ENCODE measurements at places on chromosomes 5 and 9.
A peak's percentile ranks its signal among the peaks of the same experiment; 100 is the strongest.

GRCh38 chr5:159826351-159827214, 89.7 kb upstream of the ADRA1B start:
- DNase-seq, result no peak

DNA sequence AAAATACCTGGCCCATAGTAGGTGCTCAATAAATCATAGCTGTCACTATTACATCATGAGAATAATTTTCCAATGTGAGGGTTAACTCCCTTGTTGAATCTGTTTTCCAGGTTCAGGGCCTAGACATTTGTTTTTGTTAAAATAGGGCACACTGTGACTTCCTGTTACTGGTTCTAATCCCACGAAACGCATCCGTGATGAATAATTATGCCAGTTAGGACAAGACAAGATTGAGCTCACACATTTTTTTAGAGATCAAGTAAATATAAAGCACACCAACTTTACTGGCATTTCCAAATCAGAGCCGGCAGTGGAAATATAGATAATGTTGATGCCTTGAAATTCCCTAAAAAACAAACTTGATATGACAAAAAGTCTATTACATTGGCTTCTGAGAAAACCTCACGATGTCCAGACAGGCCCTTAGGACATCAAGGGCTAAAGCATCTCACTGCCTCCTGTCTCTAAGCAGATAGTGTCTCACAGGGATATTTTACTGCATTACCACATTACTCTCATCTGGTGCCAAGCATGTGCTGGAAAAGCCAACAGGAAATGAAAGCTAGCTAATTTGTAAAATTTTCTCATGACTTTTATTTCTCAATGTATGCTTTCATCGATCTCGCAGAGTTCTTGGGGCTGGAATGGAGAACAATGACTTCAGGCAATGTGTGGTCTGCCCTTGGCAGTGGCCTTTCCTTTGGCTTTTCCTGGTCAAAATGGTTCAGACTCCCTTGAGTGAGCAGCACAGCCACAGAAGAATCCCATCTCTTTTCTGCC, 414.3 kb upstream of the PAPPA start:
- DNase-seq, result no peak

- no peak for DNase-seq
Measured at GRCh38 chr5:39801306-39801705, 376.5 kb upstream of the DAB2 start.

DNA sequence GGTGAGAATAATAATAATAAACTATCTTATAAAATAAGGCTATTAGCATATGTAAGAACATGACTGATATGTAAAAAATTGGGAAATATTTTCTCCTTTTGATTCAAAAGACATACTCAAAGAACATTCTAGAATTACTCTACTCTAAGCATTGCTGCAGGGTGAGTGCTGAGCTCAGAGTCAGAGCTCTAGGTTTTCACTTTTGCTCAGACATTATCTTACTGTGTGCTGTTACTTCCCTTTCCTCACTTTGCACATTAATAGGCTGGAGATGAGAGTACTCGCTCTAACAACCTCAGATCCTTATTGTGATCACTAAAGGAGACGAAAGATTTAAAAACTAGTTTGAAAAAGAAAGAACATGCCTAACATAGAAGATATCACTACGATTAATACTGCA, 99.4 kb upstream of the C9orf72 start:
- no peak for DNase-seq

DNA sequence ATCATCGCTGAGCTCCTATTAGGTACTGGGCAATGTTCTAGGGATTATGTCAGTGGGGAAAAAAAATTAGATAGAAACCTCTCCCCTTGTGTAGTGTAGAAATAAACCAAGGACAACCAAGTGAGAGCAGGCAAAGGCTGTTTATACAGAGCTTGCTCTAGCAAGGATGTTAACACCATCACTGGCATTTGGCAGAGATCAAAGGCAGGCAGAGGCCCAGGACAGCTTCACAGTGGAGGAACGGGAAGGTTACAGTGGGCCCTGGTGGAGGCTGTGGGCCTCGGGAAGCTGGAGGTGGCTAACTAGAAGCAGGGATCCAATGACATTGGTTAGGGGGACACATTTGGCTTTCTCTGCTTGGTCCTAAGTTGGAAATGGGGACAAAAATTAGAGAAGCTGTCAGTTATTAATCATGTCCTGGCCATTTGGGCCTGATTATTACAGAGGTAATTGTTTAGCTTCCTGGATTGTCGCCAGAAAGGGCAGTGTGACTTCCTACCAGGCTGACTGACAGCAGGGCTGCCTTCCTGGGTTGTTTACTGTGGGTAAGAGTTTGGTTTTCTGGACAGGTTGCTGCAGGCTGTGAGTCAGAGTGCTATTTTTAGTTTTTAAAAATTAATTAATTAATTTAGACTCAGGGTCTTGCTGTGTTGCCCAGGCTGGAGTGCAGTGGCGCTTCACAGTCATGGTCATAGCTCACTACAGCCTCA, 259.3 kb downstream of the ROR2 start:
- DNase-seq, result no peak

DNA sequence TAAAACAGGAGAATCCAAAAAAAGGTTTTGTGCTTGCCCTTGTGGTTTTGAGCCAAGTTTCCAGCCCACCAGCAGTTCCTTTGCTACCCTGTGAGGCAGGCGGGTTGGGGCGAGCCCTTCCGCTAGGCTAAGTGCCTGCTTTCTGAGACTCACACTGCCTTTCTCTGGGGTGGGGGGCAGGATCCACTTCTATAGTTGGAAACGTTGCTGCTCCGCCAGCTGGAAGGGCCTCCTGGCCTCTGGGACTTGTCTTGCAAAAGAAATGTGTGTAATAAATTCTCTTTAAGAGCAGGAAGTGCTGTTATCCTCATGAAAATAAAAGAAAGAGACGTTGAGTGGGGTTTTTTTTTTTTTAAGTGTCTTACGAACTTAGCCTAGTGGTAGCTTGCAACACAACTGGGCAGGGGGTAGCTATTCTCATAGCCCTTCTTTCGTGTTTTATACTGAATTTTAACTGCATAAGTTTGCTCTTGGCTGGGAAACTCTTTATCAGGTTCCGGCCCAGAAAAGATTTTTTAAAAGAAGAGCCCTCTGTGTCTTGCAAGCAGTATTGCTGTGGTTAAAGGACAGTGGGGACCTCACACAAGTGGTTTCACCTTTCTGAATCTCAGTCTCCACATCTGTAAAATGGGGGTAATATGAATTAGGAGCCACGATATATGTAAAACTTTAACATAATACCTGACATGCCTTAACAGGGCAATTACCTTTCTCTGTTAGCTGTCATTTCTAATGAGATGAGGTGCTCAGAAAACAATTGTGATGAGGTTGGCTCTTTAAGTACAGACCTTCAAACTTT, 19.8 kb downstream of the JADE2 start:
- peak; percentile 85 for DNase-seq

DNA sequence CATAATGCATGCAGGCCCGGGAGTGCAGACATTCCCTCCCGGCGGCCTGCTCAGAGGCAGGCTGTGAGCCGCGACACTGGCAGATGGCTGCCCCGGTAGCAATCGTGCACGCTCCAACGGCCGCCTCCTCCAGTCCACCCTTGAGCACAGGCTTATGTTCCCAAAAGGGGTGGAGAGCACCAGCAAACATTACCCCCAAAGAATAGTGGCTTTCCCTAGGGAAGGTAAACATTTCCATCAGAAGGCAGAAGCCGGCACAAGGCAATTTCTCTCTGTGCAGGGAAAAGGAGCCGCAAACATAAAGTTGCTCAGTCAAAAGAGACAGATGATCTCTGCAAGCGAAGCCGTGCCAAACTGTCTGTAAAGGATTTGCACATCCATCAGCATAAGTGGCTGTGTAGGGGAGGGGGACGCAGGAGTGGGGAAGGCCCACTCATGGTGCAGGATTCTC, 92.5 kb downstream of the SIL1 start:
- DNase-seq, result no peak

GRCh38 chr9:38619556-38620447, 594 bp downstream of the ANKRD18A start:
- peak; percentile 80 for DNase-seq

GRCh38 chr5:103573411-103573810, 10.8 kb upstream of the NUDT12 start:
- DNase-seq, result no peak

DNA sequence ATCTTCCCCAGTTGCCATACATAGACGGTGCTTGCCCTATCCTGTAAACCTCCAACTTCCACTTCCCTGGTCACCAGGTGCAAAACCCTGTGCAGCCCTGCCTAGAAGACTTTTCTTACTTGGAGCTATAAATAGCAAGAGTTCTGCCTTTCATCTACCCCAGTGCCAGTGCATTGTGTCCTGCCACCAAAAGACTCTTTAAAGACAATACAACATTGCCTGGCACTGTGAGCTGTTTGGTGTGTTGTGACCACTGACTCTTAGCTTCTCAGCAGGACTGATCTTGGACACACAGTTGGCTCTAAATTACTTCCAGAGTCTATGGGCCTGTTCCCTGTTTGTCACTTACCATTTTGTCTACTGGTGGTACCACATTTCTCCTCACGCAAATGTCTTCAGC, 608.1 kb downstream of the CDH9 start:
- DNase-seq, result no peak

- DNase-seq, result no peak
Measured at GRCh38 chr9:121720311-121721057, 69.0 kb downstream of the DAB2IP start.

DNA sequence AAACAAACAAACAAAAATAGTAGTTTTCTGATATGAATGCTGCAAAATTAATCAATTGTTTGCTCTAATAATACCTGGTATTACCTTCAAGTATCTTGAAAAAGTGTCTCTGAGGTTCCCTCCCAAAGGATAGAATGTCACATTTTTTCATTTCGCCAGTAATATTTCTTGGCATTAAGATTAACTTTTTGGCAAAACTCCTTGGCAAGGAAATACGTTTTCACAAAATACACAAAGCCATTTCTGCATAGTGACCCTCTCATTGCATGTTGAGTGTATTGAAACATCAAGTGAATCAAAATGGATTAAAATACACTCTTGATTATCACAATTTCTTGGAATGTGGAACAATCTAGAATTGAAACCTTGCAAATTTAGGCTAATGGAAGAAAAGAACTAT, 230.5 kb downstream of the ATPSCKMT start:
- DNase-seq, result no peak

GRCh38 chr9:88243736-88244135, 105.5 kb upstream of the SPATA31C2 start:
- DNase-seq, result no peak

DNA sequence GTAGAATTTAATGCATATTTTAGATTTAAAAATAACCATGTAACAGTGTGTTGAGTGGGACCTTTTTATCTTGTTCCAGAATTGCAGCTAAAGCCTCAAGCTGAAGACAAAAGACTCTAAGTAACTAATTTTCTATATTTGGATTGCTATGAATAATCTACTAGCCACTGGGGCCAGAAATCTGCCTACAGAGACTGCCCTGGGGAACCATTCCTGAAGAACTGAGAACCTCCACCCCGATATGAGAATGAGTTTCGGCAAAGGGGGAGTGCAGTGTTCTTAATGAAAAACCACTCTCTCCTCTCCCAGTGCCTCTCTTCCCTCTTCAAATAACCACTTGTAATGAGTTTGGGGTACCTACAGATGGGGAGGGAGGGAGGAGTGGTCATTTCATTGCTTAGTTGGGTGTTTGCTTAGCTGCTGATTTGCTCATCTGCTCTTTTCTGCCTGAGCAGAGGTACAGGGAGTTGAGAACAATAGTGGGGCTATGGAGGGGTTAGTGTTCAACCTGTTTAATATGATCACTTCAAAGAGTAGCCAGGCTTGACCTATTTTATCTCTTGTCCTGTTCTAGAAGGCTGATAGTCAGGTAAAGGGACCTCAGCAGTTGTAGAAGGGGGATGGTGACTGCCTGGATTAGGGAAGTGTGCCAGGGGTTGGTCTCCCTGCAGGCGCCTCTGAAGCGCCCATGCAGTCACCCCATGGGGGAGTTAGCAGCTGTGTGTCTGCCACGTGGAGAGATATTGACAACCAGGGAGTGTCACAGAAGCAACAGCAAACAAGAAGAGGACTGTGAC, 47.7 kb downstream of the ATG10 start:
- DNase-seq, result no peak

GRCh38 chr5:19739671-19740070, 248.3 kb downstream of the CDH18 start:
- no peak for DNase-seq

DNA sequence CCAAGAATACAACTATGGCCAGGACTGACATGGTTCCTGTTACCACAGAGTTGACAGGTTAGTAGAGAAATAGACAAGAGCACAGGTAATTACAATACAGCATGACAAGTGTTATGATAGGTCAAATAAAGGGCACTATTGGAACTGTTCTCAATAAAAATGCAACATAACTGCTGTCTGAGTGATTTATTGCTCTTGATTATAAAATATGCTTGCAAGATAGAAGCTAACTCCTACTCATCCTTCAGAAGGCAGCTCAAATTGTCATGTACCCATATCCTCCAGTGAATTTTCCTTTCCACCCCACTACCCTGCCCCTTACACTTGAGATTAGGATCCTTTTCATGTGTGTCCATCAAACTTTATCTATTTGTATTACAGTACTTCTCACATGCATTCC, 35.1 kb upstream of the ATG10 start:
- DNase-seq, result no peak

DNA sequence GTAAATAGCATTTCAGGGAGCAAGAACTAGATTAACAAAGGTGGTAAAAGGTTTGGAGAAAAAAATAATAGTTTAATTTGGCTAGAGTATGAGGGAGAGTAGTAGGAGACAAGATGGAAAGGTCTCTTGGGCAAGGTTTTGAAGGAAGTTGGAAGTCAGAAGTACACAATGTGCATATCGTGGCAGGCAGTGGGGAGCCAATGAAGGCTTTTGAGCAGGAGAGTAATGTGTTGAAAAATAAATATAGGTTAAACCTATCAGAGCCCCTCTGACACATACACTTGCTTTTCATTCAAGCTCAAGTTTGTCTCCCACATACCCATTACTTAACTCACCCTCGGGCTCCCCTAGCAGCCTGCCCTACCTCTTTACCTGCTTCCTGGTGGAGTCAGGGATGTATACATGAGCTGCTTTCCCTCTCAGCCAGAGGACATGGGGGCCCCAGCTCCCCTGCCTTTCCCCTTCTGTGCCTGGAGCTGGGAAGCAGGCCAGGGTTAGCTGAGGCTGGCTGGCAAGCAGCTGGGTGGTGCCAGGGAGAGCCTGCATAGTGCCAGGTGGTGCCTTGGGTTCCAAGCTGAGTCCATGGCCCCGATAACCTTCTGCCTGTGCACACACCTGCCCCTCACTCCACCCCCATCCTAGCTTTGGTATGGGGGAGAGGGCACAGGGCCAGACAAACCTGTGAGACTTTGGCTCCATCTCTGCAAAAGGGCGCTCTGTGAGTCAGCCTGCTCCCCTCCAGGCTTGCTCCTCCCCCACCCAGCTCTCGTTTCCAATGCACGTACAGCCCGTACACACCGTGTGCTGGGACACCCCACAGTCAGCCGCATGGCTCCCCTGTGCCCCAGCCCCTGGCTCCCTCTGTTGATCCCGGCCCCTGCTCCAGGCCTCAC, at the start of gene CA9:
TSS of gene CA9 (plus strand) at position 797 of the 893 bp plus-strand sequence. CDS start at position 829, 32 bp downstream.
- DNase-seq, result no peak
